ENCODE measurements at places on chromosomes 2 and 18.

GRCh38 chr18:32391126-32391525, 79.6 kb downstream of the GAREM1 start:
- no peak for DNase-seq

DNA sequence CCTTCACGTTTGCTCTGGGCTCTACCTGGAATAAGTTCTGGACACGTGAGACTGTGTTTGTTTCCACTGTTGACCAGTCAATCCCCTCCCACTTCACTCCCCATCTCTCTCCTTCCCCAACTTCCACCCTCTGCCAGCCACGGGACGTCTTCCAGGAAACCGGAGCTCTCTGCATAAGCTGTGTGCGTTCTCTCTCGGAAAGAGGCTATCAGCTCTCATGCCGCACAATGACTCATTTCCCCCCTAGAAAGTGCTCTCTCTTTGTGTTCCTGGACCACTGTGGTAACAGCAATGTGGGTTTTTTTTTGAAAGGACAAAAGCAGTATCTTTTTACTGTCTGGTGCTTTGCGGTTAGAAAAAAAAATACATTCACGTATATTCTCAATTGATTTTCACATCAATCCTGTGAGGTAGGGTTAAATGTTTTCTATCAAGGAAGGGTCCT, 10.2 kb downstream of the PROKR1 start:
- peak; percentile 16 for DNase-seq

DNA sequence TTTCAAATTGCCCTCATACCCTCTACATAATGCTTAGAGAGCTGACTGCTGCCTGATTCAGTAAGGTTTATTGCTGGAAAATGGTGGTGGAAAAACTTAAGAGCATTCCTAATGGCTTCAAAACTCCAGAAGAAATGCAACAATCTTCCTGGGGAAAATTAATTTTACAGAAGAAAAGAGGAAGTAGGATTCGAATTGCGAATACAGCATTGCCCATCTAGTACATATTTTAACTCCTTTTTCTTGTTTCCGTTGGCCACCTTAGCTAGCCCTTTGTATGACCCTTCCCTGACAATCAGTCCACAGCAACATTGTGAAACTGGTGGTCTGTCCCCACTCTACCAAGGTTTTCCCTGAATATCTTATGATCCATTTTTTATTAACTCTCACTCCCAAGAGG, 224.7 kb downstream of the MTX2 start:
- no peak for DNase-seq

- DNase-seq = no peak
Observed at GRCh38 chr18:9838144-9838877, 47.5 kb upstream of the TXNDC2 start.

DNA sequence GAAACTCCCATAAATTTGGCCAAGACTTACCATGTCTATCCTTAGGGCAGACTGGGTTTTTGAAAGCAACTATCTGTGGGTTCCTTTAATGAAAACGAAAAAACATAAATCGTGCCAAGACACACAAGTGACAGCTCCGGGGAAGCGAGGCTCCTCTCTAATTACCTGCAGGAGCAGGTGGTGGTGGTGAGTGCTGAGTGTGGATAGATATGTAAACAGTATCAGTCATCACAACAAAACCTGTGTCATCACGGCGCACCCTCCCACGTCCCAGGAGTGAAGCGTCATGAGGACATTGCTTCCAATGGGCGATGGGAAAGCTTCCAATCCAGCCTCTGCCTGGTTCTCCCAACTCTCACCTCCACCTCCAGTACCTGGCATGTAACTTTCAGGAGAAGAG, 31.3 kb downstream of the ACKR3 start:
- DNase-seq = no peak

GRCh38 chr2:128834880-128835252, 516.2 kb upstream of the HS6ST1 start:
- DNase-seq = no peak

- DNase-seq = no peak
Observed at GRCh38 chr2:238945433-238946150, 97.7 kb downstream of the TWIST2 start.

GRCh38 chr2:16201848-16202247, 261.5 kb downstream of the MYCN start:
- no peak for DNase-seq

- no peak for DNase-seq
Observed at GRCh38 chr2:55627915-55628314, 10.5 kb upstream of the PPP4R3B start.

GRCh38 chr2:219358170-219359075, 25.9 kb upstream of the RESP18 start:
- DNase-seq = no peak

DNA sequence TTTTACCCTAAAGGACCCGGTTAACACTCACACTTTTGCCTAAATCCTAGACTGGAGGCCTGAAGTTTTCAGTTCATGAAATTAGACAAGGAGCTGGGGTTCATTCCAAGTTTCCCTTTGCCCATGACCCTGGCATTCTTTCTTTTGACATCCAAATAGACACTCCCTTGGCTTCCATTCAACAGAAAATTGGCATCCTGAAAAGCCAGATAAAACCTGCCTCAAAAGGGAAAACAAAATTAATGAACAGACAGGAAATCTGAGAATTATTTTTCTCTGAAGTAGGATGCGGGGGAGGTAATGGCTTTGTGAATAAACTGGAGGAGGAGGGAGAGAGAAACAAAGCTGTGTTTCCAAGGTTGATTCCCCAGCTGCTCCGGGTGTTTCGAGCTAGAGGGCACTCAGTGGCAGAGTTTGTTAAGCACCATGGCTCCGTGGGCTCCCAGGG, 41.0 kb downstream of the SPP2 start:
- no peak for DNase-seq

DNA sequence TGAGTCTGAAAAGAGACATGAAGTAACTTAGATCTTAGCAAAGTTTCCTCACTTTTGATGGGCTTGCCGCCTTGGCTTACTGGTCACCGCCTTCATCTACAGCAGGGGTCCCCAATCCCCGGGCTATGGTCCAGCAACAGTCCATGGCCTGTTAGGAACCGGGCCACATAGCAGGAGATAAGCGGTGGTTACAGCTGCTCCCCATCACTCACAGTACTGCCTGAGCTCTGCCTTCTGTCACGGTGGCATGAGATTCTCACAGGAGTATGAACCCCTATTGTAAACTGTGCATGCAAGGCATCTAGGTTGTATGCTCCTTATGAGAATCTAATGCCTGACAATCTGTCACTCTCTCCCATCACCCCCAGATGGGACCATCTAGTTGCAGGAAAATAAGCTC, 72.9 kb downstream of the BIN1 start:
- DNase-seq = no peak

DNA sequence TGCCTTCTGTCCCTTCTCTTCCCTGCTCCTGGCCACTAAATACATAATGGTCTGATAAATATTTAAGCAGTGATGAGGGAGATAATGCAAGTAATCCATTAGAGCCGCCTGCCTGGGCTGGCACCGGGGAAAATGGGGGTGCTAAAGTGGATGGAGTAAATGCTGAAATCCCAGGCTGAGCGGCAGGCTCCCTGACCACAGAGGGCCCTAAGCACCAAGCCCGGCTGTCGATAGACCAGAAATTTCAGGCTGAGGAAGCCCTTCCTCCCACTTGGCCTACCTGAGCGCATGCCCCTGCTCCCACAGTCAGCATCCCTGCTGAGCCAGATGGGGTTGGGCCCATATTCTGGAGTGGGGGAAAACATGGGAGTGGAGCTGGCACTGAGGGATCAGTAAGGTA, 197.5 kb upstream of the SKOR2 start:
- DNase-seq = no peak

DNA sequence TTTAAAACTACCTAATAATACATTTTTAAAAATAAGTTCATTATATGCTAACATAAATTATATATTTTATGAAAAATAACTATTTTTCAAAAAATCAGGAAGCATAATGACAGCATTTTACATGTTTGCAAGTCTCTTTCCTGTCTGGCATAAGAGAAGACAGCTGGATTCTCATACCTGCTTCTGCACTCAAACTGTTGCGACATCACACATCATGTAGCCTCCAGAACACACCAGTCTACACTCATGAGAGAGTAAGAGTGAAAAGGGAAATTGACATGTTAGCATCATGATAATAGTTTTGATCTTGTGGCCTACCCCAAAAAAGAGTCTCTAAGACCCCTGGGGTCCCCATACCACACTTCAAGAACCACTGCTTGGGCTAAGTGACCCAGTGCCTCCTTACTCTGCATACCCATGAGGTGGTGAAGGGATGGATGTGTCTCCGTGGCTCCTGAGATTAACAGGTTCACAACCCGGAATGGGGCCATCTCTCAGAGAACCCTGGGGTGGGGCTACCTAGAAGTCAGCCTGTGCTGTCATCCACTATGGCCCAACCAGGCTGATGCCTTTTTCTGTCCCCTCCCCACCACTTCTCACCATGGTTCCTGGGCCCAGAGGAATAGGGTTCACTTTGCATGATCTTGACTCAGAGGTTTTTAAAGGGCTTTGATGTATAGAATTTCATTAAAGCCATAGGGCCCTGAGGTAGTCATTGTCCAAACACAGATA, 102.6 kb upstream of the DAPL1 start:
- DNase-seq = no peak

- no peak for DNase-seq
Observed at GRCh38 chr2:38718601-38719000, 32.6 kb downstream of the SRSF7 start.

- no peak for DNase-seq
Observed at GRCh38 chr18:79422022-79422782, 26.5 kb downstream of the NFATC1 start.

DNA sequence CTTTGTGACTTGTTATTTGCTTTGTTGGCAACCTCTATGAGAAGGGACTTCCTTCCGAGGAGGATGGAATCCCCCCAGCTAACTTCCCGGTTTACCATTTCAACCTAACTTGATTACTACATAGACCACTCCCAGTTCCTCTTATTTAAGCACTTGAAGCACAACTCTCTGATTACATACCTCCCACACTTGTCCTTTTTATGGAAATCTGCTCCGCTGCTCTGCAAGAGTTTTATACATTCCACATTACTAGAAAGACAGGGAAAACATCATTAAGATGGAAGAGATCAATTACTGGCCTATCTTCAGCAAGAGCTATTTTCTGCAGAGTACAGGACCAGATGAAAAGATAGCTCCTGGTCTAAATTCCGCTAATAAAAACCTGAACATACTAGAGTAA, 160.0 kb upstream of the PGAP1 start:
- no peak for DNase-seq

- DNase-seq = no peak
Observed at GRCh38 chr2:102749938-102750337, 11.9 kb upstream of the TMEM182 start.

- no peak for DNase-seq
Observed at GRCh38 chr2:6202756-6203155, 510.6 kb downstream of the SOX11 start.

DNA sequence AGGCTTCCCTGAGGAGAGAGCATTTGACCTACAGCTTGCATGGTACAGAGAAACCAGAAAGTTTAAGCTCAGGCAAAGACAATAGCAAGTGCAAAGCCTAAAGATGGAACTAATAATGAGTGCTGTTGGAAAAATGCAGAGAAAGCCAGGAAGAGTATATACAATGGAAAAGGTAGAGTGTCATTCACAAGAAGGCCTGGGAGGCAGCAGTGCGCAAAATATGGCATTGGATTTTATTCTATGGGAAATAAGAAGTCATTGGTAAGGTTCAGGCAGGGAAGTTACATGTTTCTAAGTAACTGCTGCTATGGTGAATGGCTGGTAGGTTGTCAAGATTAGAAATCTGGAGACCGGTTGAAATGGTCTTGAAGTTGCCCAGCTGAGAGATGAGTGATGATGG, 2167.3 kb upstream of the CELF4 start:
- no peak for DNase-seq

DNA sequence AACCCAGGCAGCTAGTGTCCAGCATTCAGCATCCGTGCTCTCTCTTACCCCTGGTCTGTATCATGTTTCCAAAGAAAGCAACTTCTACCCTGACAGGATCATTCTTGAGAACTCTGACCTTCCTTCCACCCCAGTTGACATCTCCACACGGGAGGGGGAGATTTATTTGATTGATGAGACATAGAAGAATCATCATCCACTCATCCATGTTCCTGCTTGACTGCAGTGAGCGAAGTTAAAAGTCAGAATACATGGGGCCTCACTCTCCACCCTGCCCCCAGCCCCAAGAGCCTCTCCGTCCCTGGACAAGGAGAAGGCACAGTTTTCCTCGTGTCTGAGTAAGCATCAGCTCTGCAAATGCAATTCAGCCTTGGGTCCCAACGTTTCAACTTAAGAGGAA, 356.0 kb upstream of the TNP1 start:
- no peak for DNase-seq

DNA sequence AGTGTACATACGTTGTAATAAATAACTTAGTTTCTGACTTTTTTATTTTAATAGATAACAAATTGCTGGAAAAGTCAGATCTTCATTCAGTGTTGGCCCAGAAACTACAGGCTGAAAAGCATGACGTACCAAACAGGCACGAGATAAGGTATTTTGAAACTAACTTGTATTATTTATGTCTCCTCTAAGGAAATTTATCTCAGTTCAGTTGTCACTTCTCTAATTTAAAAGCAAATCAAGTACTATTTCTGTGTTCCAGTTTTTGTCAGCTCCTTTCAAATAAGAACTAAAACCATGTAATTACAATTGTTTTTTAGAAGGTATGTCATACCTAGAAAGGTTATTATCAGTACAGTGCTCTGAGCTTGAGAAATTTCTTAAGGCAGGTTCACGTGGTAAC, 4.6 kb downstream of the ATG16L1 start:
- no peak for DNase-seq

DNA sequence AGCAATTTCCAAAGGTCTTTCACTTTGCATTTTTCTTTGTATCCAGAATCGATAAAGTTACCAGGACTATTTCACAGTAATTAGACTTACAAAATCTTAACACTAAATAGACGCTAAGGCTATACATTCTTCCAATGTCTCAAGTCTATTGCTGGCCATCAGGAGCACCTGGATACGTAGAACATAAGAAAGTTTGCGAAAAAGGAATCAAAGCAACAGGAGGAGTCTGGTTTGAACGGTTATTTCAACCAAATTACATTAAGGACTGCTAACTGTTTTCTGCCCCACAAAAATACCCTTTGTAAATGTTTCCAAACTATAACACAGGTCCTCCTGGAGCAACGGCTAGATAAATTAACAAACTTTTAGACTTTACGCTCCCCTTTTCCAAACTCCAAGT, 1.4 kb upstream of the HNRNPA3 start:
- no peak for DNase-seq

DNA sequence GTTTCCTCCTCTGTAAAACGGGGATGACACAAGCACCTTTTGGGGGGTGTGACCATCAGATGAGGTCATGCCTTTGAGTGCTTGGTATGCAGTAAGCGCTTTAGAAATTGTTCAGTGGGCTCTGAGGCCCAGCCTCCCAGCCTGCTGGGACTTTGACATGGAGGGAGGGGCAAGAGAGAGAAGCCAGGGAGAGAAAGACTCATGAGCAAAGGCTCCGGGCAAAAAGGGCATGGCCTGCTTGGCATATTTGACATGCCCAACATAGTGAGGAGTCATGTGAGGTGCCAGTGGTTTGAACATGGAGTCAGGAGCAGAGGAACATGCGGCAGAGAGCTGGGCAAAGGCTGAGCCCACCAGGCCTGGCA, 14.0 kb downstream of the TNS1 start:
- no peak for DNase-seq

All from activated CD4-positive, alpha-beta T cell treated with anti-CD3 and anti-CD28 coated beads, Interleukin-2, amount 50 U/mL, for 4 hours (primary cell).